ENCODE measurements at places on chromosomes 11 and 22.

DNA sequence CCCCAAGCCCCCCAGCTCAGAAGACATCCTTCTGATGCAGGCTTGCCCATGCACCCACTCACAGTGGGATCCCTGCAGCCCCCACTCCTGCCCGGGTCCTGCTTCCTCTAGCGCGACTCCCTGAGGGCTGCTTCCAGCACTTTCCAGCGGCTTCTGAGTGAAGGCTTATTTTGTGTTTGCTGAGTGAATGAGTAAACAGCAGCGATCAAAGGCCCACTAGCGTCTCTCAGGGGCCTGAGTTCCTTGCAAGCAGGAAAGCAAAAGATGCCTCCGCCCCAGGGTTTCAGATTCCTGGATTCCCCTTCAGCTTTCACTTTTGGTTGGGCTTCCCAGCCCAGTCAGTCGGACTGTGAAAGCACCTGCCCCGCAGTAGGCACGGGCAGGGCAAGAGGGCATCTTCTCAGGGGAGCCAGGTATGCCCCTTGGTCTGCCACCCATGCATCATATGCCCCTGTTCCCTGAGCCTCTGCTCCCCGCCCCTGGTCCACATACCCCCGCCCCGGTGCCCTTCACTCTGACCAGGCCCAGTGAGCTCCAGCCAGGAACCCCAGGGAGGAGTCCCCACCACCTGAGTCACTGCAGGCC is 9.2 kb downstream of the FADD start:
- DNase-seq, result no peak

GRCh38 chr11:67458266-67458665 is 3.1 kb downstream of the CABP4 start:
- DNase-seq, result no peak

DNA sequence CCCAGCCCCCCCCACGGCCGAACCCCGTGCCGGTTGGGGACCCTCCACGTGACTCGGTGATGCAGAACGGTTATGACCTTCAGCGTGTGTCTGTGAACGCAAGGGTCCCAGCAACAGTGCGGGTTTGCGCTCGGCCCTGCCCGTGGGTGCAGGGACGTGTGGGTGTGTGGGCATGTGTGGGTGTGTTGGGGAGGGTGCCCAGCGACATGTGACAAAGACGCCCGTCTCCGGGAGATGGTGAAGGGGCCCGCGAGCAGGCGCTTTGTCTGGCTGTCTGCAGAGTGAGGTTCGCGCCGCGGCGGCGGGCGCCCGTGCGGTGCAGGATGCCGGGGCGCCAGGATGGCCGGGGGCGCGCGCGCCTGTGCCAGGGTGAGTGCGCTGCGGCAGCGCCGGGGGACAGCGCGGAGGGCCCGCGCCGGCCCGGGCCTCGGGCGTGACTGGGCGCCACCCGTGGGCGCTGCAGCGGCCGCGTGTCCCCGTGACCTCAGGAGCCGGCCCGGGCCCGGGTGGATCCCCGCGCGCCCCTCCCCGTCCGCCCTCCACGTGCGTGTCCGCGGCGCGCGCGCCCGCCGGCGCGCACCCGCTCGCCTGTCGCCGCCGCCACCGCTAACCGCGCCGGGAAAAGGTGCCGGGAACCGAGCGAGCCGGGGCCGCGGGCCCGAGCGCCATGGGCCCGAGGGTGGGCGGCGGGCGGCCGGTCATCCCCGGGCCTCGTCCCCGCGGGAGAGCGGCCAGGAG is at the start of gene LRFN4:
LRFN4 (plus strand) TSS at position 569 of the 738 bp plus-strand sequence. CDS start 681 bp downstream, outside the sequence.
- no peak for DNase-seq

DNA sequence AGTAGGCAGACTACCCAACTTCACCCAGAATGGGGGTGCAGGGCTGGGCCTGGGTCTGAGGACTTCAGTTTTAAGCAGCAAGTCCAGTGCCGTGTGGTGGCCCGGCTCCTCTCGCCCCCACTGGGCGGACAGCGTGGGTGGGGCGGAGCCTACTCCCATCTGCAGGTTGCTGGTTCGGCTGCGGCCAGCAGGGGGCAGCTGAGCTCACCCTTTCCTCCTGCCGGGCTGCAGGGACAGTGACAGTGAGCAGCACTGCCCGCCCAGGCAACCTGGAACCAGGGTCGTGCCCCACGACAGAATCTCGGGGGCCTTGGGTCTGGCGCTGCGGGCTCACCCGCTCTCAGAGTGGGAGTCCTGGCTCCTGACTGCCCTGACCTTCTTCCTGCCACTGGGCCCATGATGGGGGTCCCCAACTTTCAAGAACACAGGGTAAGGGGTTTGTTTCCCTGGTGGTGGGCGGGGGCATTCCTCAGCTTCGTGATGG is 6.2 kb upstream of the NEAT1 start:
- no peak for DNase-seq

DNA sequence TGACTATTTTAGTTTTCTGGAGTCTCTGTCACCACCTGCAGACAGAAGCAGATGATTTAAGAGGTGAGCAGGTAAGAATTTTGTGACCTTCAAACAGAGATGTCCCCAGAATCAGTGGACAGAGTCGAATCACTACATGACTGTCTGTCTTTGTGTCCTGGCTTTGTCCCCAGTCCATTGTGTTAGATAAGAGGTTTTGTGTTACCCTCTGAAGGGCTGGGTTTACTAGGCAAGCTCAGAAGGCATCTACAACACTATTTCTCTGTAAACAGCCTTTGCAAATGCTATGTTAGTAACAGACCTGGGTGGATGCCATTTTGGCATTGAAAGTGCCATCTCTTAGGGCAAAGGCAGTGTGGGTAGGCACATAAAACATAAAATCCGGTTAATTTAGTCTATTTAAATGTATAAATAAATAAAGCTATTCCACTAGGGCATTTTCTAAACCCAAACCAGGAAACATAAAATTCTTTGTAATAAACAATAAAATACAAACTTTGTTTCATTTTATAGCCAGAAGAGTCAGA is 40.3 kb upstream of the CADM1 start:
- DNase-seq, result no peak

DNA sequence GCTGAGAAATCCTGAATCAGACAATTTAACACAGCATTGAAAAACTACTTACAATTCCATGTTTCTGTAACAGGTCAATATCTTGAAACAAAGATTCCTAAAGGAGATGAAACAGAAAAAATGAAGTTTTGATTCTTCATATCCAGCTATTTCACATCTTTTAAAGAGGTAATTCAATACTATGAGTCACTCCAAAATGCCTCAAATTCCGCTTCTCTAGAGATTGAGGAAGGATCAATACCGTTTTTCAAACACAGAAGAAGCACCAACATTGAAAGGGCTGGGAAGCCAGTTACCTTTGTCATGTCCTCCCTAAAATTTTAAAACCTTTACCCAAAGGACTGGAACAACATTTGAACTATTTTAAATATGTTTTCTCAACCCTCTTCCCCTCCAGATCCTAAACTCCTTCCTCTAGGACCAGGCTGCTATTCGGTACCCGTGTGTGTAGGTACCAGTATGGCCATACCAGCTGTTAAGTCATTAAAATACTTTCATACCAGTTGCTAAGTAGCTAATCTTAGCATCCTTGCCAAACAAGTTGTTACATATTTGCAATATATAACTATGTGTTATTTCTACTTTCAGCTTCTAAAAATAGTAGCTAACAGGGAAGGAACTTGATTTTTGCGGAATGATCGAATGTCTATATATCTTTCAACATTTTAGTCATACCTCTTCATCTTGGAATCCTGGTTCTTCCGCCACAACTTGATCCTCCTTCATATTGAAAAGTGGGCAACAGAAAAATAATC is 2.3 kb downstream of the DMC1 start:
- peak; percentile 13 for DNase-seq

- DNase-seq, result no peak
Measured at GRCh38 chr11:34149786-34150185, 44.4 kb downstream of the NAT10 start.

GRCh38 chr11:37509506-37509905 is 911.5 kb upstream of the RAG2 start:
- DNase-seq, result no peak

- DNase-seq, result no peak
Measured at GRCh38 chr11:61153593-61154095, 7.6 kb downstream of the VPS37C start.

GRCh38 chr11:36026315-36026968 is 82.6 kb downstream of the LDLRAD3 start:
- no peak for DNase-seq

DNA sequence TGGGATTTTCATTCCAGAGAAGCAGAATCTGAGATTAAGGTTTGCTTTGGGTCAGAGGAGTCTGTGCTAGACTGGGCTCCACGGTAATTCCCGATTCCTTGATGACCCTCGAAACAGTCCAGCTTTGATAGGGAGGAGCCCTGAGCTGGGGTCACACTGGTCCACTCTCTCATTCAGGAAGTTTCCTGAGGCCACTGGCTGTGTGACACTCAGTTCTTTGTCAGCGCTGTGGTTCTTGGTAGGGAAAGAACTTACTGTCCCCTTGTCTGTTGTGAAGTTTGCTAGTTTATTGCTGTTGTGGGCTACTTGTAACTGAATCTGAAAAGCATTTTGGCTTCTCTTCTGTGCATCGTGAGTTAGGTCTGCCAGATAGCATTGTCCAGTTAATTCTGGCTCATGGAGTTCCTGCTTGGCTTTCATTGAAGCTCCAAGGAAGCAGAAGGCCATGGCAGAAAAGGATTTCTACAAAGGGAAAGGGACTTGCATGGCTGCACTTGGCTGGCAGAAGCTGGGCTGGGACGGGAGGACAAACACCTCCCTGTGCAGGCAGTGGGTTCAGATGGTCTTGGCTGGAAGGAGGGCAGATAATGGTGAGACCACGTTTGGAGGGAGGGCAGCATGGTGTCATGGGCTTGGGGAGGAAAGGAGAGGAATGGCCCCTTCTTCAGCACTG is 23.3 kb downstream of the BCR start:
- no peak for DNase-seq

- no peak for DNase-seq
Measured at GRCh38 chr11:98835335-98835734, 185.4 kb upstream of the CNTN5 start.

DNA sequence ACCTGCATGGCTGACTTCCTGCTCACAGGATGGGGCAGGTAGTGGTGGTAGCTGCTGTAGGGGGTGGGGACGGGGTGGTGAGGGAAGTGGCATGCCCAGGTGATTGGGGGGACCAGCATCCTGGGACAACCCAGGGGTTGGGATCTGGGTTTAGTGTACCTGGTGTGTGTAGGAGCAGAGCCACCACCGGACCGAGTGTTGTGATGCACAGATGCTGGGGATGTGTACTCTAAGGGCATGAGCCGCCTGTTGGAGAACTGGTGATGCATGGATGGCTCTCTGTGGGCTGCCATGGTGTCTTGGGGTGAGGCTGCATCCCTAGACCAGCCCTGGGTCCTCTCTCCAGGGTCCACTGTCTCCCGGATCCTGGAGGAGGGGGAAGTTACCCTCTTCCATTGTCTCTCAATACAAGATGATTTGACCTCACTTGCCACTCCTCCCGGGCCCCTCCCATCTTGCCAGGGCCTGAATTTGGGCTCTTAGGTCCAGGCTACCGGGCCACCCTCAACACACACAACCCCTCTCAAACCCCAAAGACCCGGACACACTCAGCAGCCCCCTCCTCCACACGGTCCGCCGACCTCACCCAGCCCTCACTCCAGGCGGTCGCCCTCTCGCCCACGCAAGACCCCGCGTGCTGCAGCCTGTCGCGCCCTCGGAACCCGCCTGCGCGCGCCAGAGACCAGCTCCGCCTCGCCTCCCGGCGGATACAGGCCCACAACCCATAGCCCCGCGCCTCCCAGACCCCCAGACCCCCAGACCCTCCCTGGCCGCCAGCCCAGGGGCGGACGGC is 619 bp downstream of the LRRC75B start:
- no peak for DNase-seq

- DNase-seq, result no peak
Measured at GRCh38 chr11:86775361-86775760, 25.0 kb upstream of the PRSS23 start.
